ENCODE measurements at places on chromosomes 5 and 9.

DNA sequence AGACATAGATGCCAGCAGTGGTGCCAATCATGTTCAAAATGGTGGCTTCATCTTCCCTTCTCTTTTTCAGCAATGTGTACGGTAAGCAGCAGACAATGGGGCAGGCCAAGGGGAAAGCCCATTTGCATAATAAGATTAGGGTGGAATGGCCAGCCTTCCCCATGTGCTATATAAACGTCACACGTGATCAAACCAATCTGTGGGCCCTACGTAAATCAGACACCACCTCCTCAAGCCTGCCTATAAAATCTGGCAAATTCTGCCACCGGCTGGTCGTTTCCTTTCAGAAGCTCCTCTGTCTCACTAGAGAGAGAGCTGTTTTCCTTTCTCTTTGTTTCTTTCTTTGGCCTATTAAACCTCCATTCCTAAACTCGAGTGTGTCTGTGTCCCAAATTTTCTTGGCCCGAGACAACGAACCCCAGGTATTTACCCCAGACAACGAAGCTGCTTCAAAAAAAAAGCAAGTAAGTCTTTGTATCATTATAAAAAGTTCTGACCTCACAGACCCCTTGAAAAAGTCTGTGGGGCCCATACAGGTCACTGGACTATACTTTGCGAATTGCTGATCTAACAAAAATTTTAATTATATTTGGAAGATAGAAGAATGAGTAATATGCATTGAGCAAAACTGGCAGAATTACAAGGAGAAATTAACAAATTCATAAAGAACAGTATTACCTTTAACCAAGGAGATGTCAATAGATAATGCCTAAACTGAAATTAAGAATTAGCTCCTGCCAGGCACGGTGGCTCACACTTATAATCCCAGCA, 15.2 kb downstream of the ZBTB5 start:
- DNase-seq, result peak; percentile 75

- peak; percentile 24 for DNase-seq
These were observed 478 bp downstream of the RAB14 start for GRCh38 chr9:121201045-121201737.

- no peak for DNase-seq
These were observed 63.1 kb upstream of the CD180 start for GRCh38 chr5:67259548-67260215.

GRCh38 chr5:548256-548655, 24.0 kb upstream of the SLC9A3 start:
- no peak for DNase-seq

DNA sequence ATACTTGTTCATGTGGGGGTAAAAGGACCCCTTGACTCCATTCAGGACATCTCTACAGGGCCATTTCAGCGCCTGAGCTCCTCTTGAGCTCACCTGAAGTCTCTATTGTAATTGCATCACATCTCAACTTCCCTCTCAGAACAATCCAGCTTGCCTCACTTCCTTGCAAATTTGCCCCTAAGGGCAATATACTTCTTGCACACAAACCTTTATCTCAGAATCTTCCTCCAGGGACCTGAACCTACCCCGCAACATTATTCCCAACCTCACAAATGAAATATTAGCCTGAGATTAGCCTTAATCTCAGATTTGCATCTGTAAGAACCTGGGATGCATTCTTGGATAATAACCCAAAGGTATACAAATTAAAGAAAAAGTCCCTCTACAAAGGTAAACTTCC, 159.2 kb downstream of the DRD1 start:
- DNase-seq, result no peak

DNA sequence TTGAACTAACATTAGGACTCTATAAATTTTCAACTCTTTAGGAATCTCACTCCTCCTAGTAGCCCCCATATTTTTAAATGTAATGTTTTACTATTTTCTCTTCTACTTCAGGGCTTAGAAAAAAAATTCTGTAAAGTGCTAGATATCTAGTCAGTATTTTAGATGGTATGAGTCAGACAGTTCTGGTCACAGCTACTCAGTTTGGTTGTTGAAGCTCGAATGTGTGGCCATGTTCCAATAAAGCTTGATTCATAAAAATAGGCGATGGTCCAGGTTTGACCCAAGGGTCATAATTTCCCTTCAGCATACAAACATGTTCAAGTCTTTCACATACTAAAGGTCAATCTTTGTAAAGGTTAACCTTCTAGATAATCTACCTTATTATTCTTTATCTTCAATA, 566.0 kb upstream of the CDH18 start:
- DNase-seq, result no peak

GRCh38 chr9:20352591-20352990, 269.7 kb downstream of the MLLT3 start:
- no peak for DNase-seq

DNA sequence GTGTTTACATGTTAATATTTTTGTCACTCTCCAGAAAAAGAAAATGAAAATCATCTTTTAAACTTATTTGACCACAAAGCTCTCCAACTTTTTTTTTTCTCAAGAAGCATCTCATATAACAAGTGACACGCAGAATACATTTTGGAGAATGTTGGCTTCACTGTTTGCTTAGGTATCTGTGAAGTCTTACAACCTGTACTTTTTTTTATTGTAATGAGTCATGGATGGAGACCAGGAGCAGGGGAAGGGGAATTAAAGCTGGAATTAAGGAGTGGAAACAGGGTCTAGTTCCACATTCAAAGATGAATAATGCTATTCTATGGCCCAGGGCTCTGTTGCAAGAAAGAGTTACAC, 211.9 kb downstream of the MAN2A1 start:
- DNase-seq, result no peak

- DNase-seq, result peak; percentile 12
These were observed 1229.5 kb upstream of the CDH6 start for GRCh38 chr5:29963956-29964355.

- peak; percentile 78 for DNase-seq
These were observed 38.3 kb downstream of the NR2F1 start for GRCh38 chr5:93621327-93621798.

DNA sequence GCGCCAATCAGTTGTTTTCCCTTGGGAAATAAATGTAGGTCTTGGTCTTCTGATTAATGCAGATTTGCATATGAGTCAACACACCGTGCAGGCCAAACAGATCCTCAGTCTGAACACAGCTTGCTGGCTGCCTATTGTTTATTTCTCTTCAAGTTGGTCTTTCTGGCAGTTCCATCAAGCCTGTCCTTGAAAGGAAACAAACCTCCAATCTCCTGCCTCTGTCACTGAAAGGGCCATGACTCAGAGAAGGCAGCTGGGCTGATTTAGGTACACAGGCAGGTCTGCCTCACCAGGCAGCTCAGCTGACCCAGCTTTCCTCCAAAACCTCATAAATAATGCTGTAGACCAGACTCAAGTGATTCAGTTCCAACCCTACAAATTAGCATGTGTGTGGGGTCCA, 175.9 kb downstream of the MAN2A1 start:
- DNase-seq, result peak; percentile 21

DNA sequence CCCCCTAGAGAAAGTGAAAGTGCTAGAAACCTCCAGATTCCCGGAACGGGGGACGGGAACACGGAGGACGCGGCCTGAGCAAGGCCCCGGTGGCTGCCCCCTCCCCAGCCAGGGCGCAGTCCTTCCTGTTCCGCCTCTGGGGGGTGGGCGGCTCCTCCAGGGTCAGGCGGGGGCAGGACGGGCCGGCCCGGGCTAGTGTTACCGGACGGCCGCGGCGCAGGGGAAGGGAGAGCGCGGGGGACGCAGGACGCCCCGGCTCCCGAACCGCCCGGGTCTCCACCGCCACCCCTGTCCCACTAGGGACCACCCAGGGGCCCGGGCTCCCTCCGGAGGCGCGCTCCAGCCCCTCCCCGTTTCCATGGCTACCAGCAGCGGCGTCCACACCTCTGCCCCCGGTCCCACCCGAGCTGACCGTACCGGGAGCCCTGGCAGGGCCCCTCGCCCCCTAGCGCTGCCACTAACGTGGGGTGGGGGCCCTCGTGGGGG, 579 bp downstream of the SLC12A7 start:
- DNase-seq, result peak; percentile 50

- DNase-seq, result no peak
These were observed 482 bp downstream of the CD14 start for GRCh38 chr5:140632366-140633020.

DNA sequence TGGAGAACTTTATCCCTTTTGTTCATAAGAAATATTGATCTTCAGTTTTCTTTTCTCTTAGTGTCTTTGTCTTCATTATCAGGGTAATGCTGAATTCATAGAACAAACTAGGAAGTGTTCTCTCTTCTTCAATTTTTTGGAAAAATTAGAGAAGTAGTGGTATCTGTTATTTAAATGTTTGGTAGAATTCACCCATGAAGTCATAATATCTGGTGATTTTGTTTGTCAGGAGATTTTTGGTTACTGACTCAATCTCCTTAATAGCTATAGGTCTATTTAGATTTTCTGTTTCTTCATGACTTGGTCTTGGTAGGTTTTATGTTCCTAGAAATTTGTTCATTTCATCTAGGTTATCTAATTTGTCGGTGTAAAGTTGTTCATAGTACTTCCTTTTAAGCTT, 45.4 kb upstream of the STARD4 start:
- no peak for DNase-seq

DNA sequence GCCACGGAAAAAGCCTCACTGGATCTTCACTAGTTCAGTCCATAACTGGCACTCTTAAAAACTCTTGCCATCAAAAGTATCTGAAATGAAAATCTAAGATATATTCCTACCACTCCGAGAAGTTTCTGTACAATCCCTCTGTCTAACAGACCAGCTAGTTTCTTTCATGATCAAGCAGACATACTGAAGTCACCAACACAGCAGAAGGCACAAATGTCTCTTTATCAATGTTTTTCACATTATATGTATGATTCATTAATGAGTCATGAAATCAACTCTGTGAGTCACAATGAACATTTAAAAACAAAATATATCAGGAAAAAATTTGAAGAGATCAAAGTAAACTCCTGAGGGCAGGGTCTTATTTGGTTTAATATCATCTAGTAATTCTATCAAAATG, 50.8 kb downstream of the F2R start:
- no peak for DNase-seq

- no peak for DNase-seq
These were observed 33.4 kb downstream of the ARHGAP26 start for GRCh38 chr5:142803428-142804125.

- DNase-seq, result no peak
These were observed 22.1 kb downstream of the C6 start for GRCh38 chr5:41191249-41191648.

GRCh38 chr5:176536132-176536901, 885 bp downstream of the RNF44 start:
- peak; percentile 82 for DNase-seq

DNA sequence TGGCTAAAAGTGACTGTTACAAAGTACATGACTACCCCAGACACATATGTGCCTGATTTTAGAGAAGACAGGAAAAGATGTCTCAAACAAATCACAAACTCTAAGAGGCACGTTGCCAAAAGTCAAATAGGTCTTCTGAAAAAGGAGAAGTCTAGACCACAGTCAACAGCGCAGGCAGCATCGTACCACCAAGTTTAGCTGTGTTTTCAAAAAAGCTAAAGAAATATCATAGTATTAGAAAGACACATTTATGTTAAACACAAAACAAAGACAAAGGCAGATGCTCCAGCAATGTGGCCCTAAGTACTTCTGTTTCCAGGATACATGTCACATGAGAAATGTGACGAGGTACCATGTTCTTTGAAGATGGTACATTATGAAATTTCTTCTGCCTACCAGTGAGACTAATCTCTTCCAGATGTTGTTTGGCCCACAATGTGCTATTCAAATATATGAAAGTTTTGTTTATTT, 43.5 kb downstream of the LPAR1 start:
- no peak for DNase-seq

DNA sequence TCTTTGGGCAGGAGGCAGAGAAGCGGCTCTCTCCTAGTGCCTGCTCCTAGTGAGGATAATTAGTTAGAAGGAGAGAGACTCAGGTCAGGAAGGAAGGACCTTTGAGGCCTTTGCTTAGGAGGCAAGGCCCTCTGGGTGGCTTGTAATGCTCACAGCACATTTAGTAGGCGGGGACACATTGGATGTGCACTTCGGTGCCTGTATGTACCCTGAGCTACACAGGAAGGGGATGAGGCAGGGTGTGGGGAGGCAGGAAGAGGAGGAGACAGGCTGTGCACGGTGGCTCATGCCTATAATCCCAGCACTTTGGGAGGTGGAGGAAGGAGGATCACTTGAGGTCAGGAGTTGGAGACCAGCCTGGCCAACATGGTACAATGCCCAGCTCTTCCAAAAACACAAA, 7.2 kb upstream of the LCN2 start:
- DNase-seq, result no peak

DNA sequence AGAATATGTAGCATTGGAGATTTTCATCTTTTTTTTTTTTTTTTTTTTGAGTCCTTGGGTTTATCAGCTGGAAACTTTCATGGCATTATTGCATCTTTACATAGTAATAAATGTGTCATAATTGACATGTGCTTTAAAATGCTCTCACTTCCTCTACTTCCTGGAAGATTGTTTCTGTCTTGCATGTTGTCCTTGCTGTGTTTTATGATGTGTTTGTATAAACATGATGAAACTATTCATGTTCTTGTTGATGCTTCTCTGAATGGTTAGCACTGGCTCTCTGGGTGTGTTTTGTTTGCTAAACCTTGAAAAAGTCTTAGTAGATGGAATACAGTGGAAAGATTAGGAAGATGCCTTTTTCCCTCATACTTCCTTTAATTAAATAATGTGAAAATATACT, 87.9 kb downstream of the IQGAP2 start:
- no peak for DNase-seq

GRCh38 chr5:165397516-165397915, 1892.1 kb downstream of the MAT2B start:
- DNase-seq, result no peak

DNA sequence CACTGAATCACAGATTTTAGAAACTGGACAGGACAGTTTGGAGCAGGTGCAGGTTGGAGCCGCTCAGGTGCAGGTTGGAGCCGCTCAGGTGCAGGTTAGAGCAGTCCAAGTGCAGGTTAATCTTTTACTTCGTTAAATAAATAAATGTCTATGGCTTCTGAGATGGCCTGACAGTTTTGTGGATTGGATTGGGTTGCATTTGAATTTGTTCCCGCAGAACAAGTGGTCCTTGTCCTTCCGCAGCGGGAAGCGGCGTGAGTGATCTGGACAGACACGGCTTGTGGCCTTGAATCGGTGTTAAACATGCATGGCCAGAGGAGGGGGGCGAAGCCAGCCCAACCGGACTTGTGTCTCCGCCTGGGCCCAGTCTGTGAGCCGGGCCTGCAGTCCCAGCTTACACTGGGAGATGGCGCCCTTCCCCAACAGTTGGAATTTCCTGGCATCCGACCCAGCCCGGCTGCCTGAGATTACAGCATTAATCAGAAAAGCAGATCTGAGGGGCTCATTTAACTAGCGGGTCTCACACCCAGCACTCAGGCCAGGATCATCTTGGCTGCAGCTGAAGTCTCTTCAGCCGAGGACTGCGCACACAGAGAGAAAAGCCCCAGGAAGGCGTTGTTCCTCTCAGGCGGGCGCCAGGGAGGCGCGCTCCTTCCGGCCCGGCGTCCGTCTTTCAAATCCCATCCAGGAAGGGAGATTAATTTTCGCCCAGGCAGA, 1.5 kb upstream of the OLFM1 start:
- peak; percentile 81 for DNase-seq

DNA sequence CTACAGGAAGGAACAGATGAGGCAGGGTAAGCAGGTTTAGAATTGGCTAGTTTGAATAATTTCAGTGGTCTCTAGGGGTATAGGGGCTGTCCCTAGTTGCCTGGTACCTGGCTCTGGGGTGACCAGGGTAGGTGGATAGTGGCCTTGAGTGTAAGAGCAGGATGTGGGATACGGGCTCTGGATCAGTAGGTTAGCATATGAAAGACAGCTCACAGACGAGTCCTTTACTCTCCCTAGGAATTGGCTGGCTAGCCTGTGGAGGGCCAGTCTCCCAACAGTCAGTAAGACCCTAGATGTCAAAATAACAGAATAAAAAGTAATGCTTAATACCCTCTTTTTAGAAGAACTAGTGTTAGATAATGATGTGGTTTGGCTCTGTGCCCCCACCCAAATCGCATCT, 16.6 kb upstream of the C9orf152 start:
- no peak for DNase-seq

Measured in neuronal stem cell (in vitro differentiated cells).